Occipital lobe (tissue), 3 donors: ENCODE measurements at places on chromosomes 12 and 14. TPM values are rescaled to one million over a fixed set of nuclear protein-coding genes. Genes with fewer than 3 reads are reported as not detected.

PRB4 gene
- not detected for total RNA-seq

DNA sequence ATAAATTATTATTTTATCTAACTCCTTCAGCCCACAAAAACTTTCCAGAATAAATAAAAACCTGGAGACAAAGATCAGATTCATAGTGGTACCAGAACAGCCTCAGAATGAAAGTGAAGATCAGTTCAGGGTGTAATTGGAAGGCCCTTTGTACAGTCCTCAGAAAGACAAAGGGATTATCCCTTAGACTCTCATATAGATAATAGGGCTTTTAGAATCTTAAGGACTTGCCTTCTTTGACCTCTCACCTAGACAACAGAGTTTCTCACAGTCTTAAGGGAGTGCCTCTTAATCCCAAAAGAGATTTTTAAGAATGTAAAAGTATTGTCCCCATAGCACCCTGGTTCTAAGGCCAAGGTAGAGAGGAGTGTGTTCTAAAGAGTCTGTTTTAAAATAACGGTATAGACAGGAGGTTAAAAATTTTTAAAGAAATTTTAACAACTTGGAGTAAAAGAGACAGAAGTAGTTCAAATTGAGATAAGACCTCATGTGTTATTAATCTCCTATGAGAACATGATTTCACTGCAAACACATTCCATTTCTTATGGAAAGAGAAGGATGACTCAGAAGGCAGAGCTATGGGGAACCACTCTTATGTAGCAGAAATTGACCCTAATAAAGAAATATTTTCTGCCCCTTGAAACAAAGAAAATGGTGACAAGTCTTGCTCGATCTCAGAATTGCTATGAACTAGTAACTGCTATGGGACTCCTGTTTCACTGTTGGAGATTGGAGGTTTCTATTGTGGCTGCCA lies 24.2 kb upstream of the NOVA1 start:
- DNase-seq: no peak

- no peak for DNase-seq
These were observed 196.1 kb upstream of the ALG10B start for GRCh38 chr12:38120438-38120837.

GPR68 gene
- total RNA-seq: 5.9 TPM

- no peak for DNase-seq
These were observed 436.7 kb downstream of the DAD1 start for GRCh38 chr14:22152161-22152870.

- DNase-seq: no peak
These were observed 1987.2 kb upstream of the SEL1L start for GRCh38 chr14:83520837-83521236.

DNA sequence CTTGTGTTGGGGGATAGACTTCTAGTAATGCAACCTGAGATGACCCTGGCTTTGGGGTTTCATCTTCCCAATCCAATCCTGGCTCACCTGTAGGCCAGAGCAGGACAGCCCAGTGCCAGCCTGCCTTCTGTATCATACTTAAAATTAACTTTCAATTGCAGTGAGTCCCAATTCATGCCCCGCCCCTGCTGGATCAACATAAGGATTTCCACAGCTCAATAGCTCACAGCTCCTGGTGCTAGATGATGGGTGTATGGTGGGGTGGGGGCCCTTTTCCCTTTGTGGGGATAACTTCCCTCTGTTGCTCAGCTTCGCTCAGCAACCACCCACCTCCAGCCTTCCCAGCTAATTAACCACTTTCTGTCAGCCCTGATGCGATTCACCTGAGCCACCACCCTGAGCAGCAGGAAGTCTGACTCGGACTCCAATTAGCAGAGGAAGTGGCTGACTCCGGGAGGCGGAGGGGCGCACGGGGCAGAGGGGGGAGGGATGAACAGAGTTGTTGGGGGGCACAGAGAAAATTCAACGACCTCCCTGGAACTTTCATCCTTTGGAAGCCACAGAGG lies 24.3 kb upstream of the CHGA start:
- no peak for DNase-seq

DNA sequence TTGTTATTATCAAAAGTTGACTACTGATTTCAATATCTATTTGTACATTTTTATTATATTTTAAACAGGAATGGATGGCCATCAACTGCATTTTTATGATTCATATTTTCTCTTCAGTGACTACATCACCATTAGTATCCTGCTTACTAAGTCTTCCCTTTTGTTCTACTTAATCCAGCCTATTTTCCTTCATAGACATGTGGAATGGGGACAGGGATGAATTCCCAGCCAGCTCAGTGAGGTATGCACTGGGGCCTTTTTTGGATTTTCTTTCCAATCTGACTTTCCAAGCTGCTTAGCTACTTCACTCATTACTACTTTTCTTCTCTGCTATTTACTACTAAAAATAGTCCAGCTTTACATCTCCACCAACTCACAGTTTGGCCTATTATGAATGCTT lies 38.4 kb downstream of the AKAP6 start:
- no peak for DNase-seq

- DNase-seq: no peak
These were observed 158.4 kb downstream of the CHST11 start for GRCh38 chr12:104615048-104615561.

KCNA5 gene
- 1.7 TPM for total RNA-seq

DNA sequence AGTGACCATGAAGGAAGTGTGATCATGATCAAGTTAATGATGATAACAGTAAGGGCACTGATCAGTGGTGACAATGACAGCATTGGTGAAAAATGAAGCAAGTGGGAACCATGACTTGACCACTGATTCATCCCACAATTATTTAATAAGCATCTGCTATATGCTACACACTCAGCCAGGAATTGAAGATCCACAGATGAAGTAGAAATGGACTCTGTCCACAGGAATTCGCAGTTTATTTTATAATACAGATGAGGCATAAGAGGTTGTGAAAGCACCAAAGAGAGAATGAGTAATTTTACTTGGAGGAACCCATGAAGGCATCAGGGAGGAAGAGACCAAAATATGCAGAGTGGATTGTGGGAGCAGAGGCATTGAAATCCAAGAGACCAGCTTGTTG lies 33.8 kb upstream of the SMUG1 start:
- DNase-seq: no peak

DNA sequence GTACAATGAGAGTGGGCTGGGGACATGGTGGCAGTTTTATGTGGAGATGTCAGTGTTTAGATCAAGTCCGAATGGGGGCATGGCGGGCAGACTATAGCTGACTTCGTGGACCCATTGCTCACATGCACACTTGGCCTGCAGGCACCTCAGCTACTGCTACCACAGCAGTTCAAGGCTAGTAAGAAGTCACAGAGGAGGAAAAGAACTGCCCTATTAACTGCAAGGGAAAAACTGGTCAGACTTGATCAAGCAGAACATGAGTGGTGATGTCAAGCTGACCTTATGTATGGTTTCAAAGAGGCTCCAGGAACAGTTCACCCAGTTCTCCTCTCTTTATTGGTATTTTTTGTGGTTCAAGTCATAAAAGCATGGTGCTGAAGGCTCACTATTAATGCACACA lies 30.2 kb upstream of the FRS2 start:
- DNase-seq: no peak

KRT73 gene
- not detected for total RNA-seq
